Hair follicle dermal papilla cell (primary cell): ENCODE measurements at places on chromosomes 12 and 14. TPM values are rescaled to one million over a fixed set of nuclear protein-coding genes. Genes with fewer than 3 reads are reported as not detected.

KCNK10 gene
- not detected in 2 replicates for total RNA-seq

SAMD15 gene
- total RNA-seq: 2.8 and 3.0 TPM in 2 replicates

SPTLC2 gene
- 30.8 and 33.3 TPM in 2 replicates for total RNA-seq

KLRK1 gene
- 0.16 TPM in 1 of 2 replicates, not detected in the other for total RNA-seq

LMNTD1 gene
- 0.16 and 0.85 TPM in 2 replicates for total RNA-seq

SLC6A15 gene
- total RNA-seq: 10.8 and 13.8 TPM in 2 replicates

C12orf50 gene
- not detected in 2 replicates for total RNA-seq

KLHL33 gene
- 0.32 and 0.49 TPM in 2 replicates for total RNA-seq

MSRB3 gene
- total RNA-seq: 59.1 and 74.6 TPM in 2 replicates

ACSM4 gene
- total RNA-seq: not detected in 2 replicates

CLEC4D gene
- not detected in 2 replicates for total RNA-seq

SSPN gene
- 17.4 and 22.6 TPM in 2 replicates for total RNA-seq

NGB gene
- not detected in 2 replicates for total RNA-seq

PTPRB gene
- total RNA-seq: 0.49 and 0.85 TPM in 2 replicates

CCDC175 gene
- total RNA-seq: not detected in 2 replicates

ARL1 gene
- total RNA-seq: 85.7 and 91.2 TPM in 2 replicates

GRIN2B gene
- not detected in 2 replicates for total RNA-seq

NRIP2 gene
- total RNA-seq: under 0.01 TPM in 1 of 2 replicates, not detected in the other

CCDC198 gene
- not detected in 2 replicates for total RNA-seq

SERPINA9 gene
- total RNA-seq: not detected in 2 replicates

TPPP2 gene
- not detected in 2 replicates for total RNA-seq

KRT73 gene
- not detected in 2 replicates for total RNA-seq

GALNT6 gene
- 42.2 and 48.9 TPM in 2 replicates for total RNA-seq

SAV1 gene
- total RNA-seq: 26.4 and 37.6 TPM in 2 replicates

PELI2 gene
- 16.6 and 22.2 TPM in 2 replicates for total RNA-seq

ASCL1 gene
- not detected in 2 replicates for total RNA-seq
